ENCODE measurements at places on chromosomes 2 and 18. TPM values are rescaled to one million over a fixed set of nuclear protein-coding genes. Genes with fewer than 3 reads are reported as not detected.

METAP1D gene
- 6.0 TPM for total RNA-seq

ACMSD gene
- not detected for total RNA-seq

- H3K27me3 ChIP-seq, result no peaks in the 10 kb centered on the region
- H3K27ac ChIP-seq, result no peak overlapping the region
Measured at GRCh38 chr2:128069769-128070168, 21.2 kb upstream of the UGGT1 start.

GRCh38 chr2:233492751-233493150 is 73.8 kb downstream of the USP40 start:
- DNase-seq, result no peak
- H3K27ac ChIP-seq, result no peak overlapping the region
- peaks cover 12% of the 10 kb centered on the region for H3K4me1 ChIP-seq
- no peak overlapping the region for H3K4me3 ChIP-seq
- no peaks in the 10 kb centered on the region for H3K27me3 ChIP-seq

DNA sequence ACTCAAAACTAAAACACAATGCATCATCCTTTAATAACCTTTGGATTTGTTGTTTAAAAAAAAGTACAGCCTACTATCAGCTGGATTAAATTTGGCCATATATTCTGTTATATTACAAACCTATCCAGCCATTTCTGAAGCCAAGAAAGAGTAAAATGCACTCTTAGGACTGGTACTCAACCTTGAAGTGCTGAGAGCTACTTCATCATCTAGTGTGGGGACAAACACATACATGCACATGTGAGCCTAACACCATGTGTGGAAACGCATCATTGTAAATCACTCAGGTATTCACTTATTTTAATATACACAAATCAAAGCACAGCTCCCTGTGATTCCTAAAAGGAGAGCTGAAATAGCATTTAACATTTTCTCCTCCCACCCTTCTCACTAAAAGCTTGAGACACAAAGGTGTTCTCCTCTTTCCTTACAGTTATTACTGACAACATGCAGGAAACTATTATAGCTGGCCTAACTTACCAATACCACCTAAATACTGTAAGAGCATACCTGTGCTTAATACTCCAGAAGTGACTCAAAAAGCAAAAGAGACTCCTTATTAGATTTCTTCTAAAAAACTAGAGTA is 7.5 kb downstream of the BAZ2B start:
- no peak for DNase-seq
- no peak overlapping the region for H3K4me3 ChIP-seq
- H3K27me3 ChIP-seq, result no peaks in the 10 kb centered on the region

DNA sequence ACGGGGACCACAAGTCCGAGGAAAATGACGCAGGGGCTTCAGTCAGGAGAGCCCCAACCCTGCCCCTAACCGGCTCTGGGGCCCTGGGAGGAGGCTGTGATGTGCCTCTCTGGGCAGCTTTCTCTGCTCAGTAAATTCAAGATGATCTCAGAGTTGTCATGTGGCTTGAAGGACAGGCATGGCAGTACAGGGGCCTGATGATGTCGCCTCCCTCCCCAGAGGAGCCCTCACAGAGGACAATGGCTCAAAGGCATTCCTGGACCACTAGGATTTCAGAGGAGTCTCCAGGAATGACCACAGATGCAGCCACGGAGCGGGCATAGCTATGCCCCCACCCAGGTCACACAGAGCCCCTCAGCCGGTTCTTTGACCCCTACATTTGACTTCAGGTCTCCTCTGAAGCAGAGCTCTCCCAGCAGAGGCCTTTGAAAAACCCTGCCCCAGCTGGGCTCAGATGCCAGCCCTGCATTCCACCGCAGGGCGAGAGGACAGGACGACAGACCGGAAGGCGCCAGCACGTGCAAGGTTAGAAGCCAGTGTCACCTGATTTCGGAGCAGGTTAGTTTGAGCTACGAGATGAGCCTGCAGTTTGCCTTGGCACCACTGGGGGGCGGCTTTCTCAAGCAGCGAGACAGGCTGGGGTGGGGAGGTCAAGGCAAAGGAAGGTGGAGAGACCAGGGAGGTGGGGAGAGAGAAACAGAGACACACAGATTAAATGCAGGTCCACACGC is 39.2 kb downstream of the BIN1 start:
- peak; percentile 81 for DNase-seq
- H3K27ac ChIP-seq, result peak overlapping the region; percentile 11
- H3K27me3 ChIP-seq, result no peaks in the 10 kb centered on the region
- peaks cover 31% of the 10 kb centered on the region for H3K4me1 ChIP-seq
- no peak overlapping the region for H3K4me3 ChIP-seq

All from activated CD8-positive, alpha-beta T cell treated with anti-CD3 and anti-CD28 coated beads, Interleukin-2, amount 10 ng/mL, durations not matched to agents 7 days and 5 days (primary cell).